ENCODE measurements at places on chromosomes 5 and 9.

DNA sequence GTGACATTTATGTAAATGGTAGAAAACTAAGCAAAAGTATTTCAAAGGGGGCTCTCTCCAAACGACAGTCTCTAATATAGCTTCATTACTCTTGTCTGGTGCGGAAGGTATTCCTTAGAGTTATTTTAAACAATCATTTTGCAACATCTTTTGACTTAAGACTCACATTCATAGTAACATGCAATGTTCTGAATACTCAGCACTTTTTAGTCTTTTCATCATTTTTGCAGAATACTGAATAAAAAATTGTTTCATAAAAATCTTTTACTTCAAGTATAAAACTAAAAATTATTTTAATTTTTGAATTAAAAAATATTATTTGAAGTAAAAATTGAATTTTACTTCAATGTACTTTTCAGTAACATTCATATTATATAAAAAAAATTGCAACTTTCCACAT, 321.1 kb downstream of the PLK2 start:
- DNase-seq, result no peak

GRCh38 chr9:92725266-92725545, 39.4 kb downstream of the BICD2 start:
- DNase-seq, result no peak

DNA sequence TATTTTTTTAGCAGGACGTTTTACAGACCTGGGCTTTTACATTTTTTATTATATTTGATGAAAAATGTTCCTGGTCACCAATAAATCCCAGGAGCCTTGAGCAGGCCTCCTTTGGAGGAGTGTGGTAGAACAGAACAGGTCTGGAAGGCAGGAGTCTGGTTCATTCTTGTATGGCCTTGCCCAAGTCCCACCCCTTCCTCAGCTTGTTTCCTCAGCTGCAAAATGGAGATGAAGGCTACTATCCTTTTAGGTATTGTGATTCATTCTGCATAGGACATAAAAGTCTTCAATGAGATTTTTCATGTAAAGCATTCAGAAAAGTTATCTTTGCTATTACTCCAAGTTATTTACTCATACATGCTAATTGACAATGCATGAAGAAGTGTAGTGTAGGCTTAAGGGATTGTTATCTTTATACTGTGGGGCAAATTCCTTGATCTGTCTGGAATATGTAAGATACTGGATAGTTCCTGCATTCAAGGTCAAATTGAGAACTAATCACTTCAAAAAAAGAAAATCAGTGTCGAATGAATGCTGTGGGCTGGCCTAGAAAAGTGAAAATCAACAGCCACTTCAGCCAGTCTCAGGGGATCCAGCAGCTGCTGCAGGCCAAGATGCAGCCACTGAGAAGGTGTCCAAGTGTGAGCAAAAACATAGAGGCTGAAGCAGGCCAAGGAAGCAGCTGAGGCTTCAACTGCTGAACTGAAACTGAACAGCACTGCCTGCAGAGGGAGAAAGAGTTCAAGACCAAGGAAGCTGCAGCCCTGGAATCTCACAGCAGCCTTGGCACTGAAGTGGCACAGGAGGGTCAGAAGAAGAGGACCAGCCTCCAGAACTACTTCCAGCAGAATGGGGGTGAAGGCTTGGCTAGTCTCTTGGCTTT, 15.5 kb upstream of the SLC36A3 start:
- DNase-seq, result peak; percentile 71

GRCh38 chr5:87541033-87541432, 128.3 kb upstream of the CCNH start:
- peak; percentile 88 for DNase-seq

DNA sequence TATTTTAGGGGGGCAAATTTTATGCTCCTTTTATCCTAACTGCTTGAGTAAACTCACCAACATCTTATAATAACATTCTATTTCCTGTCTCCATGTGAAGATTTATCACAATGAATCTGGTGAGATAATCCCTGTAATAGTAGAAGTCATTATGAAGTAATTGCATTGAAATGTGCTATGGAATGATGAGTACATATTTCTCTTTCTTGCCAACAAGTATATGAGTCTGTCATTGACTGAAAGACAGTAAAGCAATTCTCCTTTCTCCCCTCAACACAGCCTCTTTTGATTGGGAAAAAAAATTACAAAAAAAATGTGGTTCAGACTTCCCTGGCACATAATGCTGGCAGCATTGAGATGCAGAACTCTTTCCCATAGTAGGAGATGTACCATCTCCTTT, 459.2 kb upstream of the RGMB start:
- DNase-seq, result no peak

DNA sequence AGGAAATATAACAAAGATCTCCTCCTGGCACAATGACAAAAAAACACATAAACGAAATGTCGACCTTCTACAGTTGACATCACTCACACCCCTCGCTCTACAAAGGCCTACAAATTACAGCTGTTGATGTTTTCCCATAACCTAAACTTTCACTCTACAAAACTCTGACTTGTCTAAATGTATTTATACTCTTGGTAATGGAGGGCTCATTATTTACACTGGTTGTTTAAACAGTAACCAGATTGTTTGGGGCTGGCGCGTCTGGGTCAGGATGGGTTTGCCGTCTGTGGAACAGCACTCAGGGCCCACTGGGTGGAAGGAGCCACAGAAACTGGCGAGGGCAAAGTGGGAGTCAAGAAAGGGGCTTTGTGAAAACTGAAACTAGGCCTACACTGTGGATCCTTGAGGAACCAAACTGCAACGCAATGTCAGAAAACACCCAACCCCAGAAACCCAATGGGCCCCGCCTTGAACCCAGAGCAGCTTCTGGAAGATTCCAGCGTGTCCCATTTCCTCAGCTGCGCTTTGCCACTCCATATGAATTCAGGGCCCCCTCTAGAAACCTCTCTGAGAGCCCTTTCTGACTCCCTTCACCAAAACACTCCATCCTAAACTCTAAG, 136.7 kb downstream of the ROR2 start:
- DNase-seq, result no peak

DNA sequence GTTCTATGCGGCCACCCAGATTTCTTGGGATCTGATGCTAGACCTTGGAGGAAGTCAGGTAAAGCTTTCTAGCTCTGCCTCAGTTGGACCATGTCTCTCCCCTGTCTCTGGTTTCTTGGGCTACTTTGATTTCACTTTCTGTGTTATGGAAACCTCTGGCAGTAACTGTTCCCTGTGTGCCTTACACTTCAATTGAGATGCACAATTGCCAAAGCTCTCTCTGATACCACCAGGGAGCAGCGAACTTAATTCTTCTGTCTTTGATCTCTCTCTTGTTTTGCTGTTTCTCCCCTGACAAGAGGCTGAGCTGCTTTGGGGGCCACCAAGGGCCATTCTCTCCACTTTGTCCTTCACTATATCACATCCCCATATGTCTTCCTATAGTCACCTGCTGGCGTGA, 61.4 kb downstream of the PGM5 start:
- no peak for DNase-seq

GRCh38 chr5:102832445-102832844, 77.3 kb downstream of the PAM start:
- DNase-seq, result no peak

DNA sequence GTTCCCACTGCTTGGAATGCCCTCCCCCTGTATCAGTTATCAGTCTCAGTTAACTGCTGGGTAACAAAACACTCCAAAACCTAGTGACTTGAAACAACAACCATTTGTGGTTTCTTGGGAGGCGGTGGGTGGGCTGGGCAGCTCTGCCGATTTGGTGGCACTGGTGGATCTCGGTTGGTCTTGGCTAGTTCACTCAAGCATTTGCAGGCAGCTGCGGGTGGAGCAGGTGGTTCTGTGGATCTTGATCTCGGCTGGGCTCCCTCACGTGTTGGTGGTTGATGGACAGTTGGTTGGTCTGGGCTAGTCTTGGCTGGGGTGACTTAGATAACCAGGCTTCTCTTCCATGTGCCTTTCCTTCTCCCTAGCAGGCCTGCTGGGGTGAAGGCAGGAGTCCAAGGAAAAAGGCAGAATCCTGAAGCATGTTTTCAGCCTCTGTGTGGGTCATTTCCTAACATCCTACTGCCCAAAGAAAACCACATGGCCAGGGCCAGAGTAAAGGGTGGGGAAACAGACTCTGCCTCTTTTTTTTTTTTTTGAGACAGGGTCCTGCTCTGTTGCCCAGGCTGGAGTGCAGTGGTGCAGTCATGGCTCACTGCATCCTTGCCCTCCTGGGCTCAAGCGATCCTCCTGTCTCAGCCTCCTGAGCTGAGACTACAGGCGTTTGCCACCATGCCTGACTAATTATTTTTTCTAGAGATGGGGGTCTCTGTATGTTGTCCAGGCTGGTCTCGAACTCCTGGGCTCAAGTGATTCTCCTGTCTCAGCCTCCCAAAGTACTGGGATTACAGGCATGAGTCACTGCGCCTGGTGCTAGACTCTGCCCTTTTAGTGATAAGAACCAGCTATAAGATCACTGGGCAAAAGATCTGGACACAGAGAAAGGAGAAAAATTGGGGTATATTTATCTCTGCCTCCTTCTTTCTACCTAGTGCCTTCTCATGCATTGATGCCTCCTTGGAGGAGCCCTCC, 183.7 kb downstream of the RGS3 start:
- no peak for DNase-seq

DNA sequence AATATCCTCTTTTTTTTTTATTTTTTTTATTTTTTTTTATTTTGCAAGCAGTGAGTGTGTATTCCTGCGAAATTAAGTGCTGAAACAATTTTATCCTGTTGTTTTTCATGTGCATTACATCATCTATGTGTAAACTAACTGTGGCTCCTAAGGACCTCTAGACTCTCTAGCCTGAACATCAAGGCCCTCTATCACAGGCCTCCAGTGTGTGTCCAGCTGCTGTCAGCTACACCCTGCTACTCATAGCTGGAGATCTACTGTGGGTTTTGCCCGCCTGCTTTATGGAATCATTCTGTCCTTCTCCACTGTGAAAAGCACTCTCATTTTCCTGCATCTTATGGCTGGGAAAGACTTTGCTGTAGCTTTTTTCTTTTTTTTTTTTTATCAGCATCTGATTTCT, 157.8 kb downstream of the KCTD16 start:
- DNase-seq, result no peak

GRCh38 chr5:135869276-135869675, 26.4 kb downstream of the IL9 start:
- no peak for DNase-seq

DNA sequence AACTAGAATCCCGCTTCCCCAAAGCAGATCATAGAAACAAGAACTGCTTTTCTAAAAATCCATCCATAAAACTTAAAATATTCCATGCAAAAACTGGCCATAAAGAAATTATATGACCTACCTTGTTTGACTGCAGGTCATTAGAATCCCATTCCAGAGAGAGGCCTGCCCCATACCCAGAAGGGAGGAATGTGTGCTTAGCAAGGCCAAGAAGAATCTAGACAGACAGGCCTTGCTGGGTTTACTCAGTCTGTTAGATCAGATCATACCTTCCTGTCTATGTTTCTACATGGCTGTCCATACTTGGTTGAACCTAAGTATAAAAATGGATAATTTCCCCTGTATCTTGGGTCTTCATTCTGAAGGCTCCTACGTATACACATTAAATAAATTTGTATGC, 358.8 kb upstream of the TRPC7 start:
- no peak for DNase-seq

DNA sequence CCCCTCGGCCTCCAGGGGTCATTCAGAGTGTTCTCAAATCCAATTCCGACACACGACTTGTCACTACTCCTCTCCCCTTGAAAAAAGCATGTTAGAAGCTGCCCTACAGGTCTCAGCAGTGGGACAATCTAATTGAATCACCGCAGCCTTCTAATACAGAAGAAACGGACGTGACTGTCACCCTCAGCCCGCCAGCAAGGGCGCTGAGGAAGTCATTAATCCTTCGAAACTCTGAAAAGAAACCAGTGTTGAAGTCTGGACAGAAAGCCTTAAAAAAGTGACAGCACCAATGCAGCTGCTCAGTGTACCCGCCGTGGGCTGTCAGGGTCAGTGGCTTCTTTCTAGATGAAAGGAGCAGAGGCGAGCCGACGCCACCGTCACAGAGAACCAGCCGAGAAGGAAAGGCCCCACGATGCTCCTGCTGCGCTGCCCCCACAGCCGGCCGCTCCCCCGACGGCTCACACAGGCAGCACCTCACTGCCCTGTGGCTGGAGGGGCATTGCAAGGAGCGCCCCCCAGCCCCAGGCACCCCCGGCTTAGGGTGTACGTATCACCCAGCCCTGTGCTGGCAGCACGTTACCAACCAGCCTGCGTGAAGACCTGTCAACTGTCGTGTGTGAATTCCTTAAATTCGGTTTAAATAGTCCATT, 5.7 kb downstream of the BRD3OS start:
- no peak for DNase-seq

DNA sequence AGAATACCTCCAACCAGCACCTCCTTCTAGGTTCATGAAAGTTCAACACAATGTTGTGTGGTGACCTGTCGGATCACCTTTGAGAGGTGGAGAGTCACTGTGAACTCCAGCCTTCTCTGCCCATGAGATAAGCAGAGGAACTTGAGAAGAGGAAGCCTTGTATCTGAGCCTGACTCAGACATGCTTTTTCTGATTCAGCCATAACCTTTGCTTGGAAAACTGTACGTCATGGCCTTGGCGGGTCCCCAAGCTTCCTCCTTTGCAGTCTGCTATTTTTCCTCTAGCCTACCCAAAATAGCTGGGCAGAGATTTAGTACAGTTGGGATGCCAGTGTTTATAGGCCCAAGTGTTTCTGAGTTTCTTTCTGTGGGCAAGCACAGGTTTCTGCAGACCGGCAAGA, 274.7 kb downstream of the CETN3 start:
- DNase-seq, result peak; percentile 24

DNA sequence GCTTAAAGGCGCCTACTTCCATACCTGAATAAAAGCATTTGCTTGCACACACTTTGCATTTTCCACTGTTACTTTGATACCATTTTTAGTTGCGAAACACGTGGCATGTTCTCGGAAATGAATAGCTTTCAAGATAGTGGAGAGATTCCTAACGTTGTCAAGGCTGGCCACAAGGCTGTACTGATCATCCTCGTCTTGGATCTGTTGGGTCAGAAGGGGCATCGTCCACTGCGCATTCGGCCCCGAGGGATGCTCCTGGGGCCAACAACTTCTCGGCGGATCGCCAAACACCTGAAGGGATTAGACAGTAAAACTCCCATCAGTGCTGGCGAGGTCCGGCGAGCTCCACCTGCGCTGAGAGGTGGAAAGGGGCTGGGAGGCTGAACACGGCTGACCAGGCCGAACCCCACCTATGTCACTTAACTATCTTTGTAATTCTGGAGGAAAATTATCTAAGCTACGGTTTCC, 599 bp downstream of the RAD1 start:
- DNase-seq, result no peak

- no peak for DNase-seq
These were observed 21.4 kb downstream of the MEGF10 start for GRCh38 chr5:127311781-127312525.

DNA sequence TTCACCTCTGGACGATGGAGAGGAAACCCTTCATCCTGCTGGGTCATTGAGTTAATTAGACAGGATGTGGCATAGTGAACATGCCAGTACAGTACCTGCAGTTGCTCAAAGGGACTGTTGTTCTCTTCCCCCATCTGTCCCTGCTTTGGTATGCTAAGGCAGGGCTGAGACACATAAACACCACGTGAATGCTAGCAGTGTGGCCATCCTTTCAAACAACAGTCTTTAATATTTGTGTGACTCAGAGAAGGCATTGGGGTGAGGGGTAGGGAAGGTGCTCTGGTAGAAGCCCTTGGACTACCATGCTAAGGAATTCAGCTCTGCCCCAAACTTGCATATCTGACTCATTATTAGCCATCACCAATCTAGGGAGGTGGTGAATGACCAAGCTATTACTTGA, 180.2 kb upstream of the ZNF618 start:
- no peak for DNase-seq

GRCh38 chr9:89640361-89640760, 35.5 kb downstream of the GADD45G start:
- DNase-seq, result no peak

GRCh38 chr5:82590112-82590511, 312.0 kb upstream of the RPS23 start:
- no peak for DNase-seq

- no peak for DNase-seq
These were observed 62.2 kb downstream of the EPB41L4B start for GRCh38 chr9:109258481-109259302.

All from forelimb muscle (tissue), 1 donor.